GM18507 (cell line): ENCODE measurements at places on chromosomes 1 and 21.

- DNase-seq = peak; percentile 48
These were observed 46.6 kb downstream of the FCRL5 start for GRCh38 chr1:157505481-157506272.

DNA sequence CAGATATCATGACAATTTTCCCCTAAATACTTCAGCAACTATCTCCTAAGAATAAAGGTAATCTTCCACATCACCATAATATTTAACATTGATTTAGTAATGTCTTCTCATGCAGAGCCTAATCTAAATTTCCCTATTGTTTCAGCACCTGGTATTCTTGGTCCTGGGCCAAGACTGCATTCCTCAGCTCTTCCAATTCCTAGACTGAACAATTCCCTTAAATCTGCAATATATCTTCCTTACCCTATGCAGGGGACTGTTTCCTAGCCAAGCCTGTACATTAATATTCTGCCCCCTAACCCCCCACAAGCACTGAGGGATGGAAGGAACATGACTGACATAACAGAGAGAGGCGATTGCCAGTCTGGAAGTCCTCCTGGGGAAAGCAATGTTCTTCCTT, 28.7 kb upstream of the DISP1 start:
- no peak for DNase-seq

- no peak for DNase-seq
These were observed 22.9 kb downstream of the ELAPOR1 start for GRCh38 chr1:109136766-109137165.

DNA sequence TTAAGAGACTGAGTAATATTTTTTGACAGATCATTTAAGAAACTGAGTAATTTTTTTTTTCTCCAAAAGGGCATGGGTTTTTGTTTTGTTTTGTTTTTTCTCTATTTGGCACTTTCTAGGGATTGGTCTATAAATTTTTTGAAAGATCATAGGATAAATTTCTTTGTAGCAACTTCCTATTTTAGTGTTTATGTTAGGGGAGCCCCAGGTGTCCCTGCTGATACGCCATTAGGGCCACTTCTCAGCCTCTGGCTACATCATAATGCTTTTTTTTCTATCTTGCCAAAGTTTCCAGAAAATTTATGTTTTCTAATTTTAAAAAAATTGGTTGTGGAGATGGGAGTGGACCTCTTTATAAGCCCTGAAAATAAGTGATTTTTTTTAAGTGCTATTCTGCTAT, 2.6 kb downstream of the GABPA start:
- no peak for DNase-seq

- no peak for DNase-seq
These were observed 12.7 kb upstream of the EIF4G3 start for GRCh38 chr1:21189421-21189820.

- DNase-seq = no peak
These were observed 118.0 kb upstream of the WNT4 start for GRCh38 chr1:22260860-22261432.

DNA sequence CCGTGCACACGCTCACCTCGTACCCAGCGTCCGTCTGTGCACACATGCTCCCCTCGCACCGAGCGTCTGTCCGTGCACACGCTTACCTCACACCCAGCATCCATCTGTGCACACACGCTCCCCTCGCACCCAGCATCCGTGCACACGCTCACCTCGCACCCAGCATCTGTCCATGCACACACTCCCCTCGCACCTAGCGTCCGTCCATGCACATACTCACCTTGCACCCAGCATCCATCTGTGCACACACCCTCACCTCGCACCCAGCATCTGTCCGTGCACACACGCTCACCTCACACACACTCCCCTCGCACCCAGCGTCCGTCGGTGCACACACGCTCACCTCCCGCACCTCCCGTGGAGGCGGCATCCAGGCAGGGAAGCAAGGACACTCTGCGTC, 24.4 kb upstream of the COL18A1 start:
- DNase-seq = no peak

DNA sequence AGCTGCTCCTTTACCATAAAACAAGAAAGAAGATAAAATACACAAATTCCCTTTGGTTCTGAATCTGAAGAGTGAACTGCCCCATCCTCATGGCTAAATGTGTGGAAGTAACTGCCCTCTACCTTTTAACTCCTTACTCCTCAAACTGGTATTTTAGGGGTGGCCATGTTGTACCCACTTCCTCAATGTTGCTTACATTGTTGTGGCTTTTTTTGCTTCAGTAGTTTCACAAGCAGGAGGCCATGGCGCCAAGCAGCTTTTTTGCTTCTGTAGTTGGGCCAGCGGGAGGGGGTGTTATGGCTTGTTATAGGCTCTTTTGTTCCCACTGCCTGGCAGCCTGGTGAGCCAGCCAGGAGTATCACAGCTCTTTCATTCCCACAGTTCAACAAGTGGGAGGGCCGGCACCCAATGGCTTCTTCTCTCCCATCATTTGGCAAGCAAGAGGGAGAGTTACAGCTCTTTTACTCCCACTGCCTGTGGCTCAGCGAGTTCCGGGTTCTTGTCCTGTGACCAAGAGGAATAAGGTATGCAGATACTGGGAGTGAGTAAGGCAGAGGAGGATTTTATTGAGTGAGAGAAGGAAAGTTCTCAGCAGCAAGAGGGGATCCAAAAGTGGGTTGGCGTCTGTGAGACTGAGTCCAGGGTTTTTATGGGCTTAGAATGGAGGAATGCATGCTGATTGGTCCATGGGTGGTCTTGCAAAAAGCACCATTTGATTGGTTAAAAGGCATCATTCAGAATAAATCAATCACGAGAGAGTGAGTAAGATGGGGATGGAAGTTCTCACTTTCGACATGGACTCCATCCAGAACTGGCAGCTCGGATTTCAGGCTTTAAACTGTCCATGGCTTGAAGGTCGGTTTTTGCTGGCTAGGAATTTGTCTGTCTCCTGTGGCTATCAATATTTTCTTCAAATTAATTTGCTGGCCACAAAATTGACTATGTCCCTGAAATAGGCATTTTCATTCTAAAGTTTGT, 429.6 kb downstream of the HLX start:
- DNase-seq = no peak

GRCh38 chr1:209045331-209046057, 538.0 kb upstream of the CAMK1G start:
- no peak for DNase-seq

GRCh38 chr1:234486858-234487840, 8.2 kb upstream of the TARBP1 start:
- no peak for DNase-seq

GRCh38 chr1:206958144-206958543, 11.9 kb upstream of the PIGR start:
- no peak for DNase-seq

GRCh38 chr21:36125512-36126207, 9.2 kb upstream of the CBR3 start:
- no peak for DNase-seq

DNA sequence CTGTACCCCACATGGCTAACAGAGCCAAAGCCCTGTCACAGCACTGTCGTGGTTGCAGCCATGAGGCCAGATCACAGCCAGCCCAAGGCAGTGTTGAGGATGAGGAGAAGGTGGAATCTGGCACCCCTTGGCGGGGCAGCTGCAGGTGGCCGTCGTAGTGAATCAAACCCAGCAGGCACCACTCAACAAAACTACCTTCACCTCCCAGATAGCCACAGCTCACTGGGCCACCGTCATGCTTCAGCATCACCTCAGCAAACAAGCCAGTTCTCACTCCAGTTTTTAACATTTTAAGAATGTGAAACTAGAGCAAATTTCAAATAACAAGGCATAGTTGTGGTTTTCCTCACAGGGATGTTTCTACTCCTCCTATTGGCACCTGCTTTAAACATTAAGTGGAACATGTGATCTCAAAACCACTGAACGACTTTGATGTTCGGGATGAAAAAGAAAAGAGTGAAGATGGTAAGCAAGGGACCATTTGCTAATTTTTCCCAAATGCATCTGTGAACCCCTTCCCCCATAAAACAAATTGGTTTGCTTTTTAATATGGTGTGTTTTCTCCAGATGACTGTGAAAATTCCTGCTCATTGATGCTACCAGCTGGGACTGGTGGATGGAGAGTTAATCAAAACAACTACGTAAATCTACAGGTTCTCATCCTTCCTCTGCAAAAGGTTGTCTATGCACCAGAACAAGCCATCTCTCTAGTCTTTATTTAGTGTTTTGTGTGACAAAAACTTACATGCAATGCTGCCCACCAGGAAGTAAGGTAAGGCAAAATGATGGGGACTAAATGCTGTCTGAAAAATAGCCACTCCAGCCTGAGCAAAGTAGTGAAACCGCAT, 45.5 kb downstream of the TOR1AIP2 start:
- DNase-seq = no peak

GRCh38 chr1:155968670-155969069, 9.7 kb downstream of the ARHGEF2 start:
- DNase-seq = no peak

DNA sequence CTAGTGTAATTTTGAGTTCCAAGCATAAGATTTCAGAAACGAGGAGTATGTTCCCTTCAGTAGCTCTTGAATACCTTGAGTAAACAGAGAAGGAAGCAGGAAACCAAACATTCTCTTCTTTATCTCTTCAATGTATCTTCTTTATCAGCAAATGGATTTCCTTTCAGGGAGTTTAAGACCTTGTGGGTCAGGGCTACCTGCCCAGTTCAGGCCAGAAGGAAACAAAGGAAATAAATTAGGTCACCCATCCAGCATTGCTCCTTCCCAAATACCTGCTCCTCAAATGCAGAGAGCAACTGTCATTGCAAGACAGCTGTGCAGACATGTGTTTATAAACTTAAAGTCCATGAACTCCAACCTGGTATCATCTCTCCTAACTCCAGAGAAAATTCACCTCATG, 130.1 kb upstream of the SOD1 start:
- no peak for DNase-seq

DNA sequence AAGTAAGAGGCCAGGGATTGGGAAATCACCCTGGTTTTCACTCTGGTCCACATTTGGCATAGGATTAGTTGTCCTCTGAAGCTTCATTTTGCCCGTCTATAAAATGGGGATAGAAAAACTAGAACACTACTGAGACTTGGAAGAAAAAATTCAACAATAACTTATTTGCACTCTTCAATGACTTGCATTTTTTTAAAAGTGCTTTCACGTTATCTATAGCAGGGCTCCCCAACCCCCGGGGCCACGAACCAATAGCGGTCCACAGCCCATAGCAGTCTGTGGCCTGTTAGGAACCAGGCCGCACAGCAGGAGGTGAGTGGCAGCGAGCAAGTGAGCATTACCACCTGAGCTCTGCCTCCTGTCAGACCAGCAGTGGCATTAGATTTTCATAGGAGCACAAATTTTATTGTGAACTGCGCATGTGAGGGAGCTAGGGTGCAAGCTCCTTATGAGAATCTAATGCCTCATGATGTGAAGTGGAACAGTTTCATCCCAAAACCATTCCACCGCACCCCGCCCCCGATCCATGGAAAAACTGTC, 2.8 kb downstream of the KIAA1614 start:
- DNase-seq = no peak

- DNase-seq = peak; percentile 65
These were observed 12.3 kb upstream of the GSTM4 start for GRCh38 chr1:109643385-109644230.

DNA sequence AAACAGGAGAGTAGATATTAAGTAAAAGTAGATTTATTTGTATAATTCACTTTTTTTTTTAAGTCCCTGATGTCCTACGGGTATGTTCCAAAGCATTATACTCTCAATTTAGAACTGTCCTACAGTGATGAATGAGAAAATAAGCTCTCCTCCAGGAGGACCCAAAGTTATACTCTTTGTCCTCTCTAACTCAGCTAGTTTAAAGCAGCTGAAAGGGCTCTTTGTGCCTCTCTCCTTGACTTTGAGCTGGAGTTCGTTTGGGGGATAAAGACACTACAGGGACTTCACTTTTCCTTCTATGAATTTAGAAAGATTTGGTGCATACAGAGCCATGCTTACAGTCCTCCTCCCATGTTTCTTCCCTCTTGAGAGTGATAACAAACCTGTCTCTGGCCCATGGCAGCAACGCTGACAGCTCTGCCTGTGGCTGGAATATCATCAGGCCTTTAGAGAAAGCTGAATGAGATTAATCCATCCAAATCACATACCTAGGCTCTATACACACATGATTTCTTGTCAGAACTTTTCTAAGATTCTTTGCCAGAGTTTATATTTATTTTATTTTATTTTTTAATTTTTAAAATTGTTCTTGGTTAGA, 134.3 kb downstream of the PIK3R3 start:
- DNase-seq = no peak

GRCh38 chr1:12536023-12536639, 81.9 kb downstream of the DHRS3 start:
- DNase-seq = no peak

- no peak for DNase-seq
These were observed 100.8 kb downstream of the DMRTB1 start for GRCh38 chr1:53559854-53560580.

DNA sequence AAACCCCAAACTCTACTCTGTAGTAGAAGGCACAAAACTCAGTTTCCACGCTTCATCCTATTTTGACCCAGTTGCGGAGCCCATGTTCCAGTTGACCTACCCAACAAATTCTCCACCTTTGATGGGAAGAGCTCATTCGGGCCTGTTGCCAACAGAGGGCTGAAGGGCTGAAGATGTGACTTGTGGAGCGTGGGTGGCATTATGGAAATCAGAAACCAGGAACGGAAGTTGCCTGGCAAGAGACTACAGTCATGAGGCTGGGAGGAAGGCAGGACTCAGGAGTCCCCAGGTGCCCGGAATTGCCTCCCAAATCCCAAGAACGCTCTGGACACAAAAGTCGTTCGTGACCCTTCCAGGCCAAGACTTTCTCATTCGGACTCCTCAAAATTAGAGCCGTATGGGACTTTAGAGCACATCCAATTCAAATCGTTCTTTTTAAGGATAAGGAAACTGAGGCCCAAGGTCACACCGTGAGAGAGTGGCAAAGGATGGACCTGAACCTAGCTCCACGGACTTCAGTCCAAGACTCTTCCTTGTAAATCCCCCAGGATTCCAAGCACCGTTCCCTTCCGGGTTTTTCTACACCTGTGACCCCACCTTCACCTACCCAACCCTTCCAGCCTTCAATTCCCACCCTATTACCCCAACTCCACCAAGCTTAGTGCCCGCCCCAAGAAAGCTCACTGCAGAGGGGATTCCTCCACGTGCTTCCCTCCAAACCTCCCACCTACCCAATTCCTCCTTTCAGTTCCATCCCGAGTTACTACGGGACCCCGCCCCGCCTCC, 739 bp downstream of the SMG5 start:
- DNase-seq = no peak
